Esophagus squamous epithelium (tissue), 5 donors: ENCODE measurements at places on chromosomes 2 and 18.
A peak's percentile ranks its signal among the peaks of the same experiment; 100 is the strongest.

- no peak for DNase-seq
Measured at GRCh38 chr2:160609346-160609745, 115.7 kb upstream of the RBMS1 start.

DNA sequence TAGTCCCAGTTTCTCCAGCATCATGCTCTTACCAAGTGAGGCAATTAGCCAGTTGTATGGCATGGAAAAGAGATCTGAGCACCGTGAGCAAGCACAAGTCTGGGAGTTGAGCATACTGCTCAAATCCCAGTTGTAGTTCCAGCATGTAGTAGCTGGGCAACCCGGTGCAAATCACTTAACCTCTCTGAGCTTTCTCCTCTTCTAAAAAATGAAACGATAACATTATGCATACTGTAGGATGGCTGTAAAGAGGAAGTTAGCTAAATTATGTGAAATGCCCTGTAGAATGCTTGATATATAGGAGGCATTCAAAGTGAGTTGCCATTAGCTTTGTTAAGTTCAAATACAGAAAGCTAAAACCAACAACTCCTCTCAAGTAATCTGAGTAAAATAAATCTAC lies 164.0 kb upstream of the ZEB2 start:
- DNase-seq: no peak

DNA sequence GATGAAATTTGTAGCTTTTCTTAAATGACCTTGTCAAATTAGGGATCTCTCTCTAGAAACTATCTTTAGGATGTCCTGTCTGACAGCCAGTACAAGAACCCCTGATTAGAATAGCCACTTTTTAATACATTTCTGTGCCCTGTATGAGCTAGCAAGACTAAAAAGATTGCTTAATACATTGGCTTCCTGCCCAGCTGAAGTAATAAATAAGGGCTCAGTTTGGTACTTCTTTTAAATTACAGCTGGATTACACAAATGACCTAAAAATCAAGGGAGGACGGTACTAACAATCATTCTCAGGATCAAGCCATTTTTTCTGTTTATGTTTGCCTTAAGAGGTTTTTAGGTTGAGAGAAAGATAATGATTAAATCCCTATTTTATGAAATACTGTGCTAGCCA lies 11.6 kb upstream of the OLA1 start:
- DNase-seq: no peak

DNA sequence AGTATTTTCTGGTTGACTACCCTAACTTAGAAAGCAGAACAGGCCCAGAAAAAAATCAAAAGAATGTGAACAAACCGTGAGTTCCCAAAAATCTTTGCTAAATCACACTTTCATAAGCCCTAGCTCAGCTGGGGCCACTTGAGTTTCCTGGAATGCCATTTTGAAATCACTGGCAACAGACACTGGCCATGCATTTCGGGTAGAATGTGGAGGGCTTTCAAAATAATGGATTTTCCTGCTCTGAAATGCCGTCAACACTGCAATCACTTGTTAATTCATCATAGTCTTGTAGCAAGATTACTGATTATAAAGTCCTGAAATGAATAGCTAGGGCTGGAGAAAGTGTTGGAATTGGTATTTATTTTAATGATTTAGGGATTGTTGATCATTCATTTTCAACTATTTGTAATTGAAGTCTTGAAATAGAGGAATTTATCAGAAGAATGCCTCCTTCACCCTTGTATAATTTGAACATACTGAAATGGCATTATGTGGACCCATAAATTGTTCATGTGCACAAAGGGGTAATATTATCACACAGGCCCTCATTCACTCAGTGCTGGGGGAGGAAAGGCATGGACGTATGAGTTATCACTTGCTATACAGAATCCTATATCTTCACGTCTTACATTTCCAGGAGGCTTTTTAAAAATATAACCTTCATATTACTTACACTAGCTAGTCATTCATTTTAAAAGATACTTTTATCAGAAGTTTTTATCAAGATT lies 134.8 kb downstream of the DTNA start:
- no peak for DNase-seq

- peak; percentile 84 for DNase-seq
Measured at GRCh38 chr2:218399391-218400166, at the start of gene CTDSP1. Gene CTDSP1 (plus strand): TSS chr2:218399868. CDS start chr2:218400091, 223 bp downstream.

- DNase-seq: no peak
Measured at GRCh38 chr2:106009096-106009495, 185.0 kb downstream of the UXS1 start.

DNA sequence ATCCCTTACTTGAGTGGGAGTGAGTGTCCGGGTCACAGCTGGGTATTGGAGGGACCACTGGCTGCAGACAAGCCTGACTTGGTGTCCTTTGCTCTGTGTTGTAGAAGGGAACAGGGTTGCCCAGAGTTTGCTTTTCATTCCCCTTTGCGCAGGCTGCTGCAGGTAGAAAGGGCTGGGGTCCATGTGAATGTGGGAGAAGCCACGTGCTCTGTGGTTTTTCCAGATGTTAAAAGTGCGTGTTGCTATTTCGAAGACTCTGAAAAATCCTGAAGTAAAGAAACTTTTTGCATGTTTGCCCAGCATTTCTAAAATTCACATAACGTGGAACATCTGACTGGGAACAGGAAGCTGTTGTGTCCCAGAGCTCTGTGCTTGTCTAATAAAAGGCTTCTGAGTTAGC lies 28.8 kb downstream of the GLI2 start:
- DNase-seq: no peak

- DNase-seq: no peak
Measured at GRCh38 chr2:164842624-164842966, 972 bp upstream of the COBLL1 start.

DNA sequence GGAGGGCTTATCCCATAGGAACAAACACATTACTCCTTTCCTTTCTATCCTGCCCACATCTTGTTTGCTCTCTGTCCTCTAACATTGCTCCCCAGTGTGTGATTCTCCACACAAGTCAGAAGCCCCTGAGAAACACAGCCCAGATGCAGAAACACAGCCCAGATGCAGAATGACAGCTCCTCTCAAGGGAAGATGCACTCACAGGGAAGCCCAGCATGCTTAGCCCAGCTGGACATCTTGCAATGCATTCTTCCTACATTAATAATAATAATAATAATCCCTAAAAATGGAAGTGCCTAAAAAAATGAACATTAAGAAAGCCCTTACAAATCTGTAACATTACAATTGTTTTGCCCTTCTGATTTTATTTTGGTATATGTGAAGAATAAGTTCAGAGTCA lies 172.1 kb downstream of the CBLN2 start:
- DNase-seq: no peak

DNA sequence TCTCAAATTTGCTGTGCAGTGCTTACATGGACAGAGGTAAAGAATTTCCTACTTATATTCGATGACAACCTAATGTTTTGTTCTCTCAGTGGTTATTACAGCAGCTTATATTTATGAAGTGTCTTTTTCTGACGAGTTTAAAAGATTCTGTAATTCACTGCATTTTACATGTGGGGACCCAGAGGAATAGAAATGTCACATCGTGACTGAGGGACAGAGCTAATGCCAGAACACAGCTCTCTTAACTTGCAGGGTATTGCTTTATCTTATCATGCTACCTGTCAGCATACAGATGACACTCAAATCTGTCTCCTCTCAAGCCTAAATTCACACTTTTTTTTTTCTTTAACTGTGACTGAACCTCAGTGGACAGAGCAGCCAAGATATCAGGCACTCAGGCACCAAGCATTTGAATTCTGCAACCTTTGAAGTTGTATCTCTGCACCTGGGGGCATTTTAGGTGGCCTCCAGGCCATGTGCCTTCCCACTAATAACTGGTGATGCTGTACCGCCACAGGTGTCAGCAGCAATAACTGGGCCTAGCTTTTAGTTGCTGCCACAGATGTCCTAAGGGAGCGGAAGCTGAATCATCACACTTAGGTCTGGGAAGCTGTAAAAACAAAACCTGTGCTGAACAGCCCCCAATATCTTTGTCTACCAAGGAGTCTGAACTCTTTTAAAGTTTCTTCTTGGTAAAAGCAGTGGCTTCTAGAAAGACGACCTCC lies 315.8 kb upstream of the NRP2 start:
- DNase-seq: no peak

GRCh38 chr2:131125195-131125757 lies 20.1 kb downstream of the PLEKHB2 start:
- no peak for DNase-seq

GRCh38 chr18:33900638-33901037 lies 322.6 kb downstream of the ASXL3 start:
- no peak for DNase-seq

DNA sequence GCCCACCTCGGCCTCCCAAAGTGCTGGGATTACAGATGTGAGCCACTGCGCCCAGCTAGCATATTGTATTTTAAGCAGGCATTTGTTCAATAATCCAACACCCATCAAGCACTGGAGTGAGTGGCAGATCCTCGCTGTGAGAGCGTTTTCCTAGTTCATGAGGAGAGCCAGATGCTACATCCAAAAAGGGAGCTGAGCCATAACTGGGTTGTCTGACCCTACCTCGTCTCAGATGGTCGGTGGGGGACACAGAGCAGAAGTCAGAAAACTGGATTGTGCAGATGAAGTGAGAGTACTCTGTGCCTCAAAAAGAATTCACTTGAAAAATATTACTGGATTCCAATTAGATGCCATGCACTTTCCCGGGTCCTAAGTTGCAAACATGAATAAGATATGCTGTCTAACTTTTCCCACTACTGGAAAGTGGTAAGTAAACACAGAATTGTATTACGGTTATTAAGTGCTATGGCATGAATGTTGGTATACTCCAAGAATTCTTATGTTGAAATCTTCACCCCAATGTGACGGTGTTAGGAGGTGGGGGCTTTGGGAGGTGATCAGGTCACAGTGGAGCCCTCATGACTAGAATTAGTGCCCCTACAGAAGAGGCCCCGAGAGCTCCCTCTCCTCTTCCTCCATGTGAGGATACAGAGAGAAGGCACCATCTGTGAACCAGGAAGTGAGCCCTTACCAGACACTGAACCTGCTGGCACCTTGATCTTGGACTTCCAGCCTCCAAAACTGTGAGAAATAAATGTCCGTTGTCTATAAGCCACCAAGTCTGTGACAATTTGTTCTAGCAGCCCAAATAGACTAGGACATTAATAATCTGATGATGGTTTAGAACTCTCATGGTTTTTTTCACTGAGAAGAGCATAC lies 21.5 kb downstream of the SOWAHC start:
- DNase-seq: no peak

- DNase-seq: no peak
Measured at GRCh38 chr2:30505500-30506180, 58.6 kb downstream of the LCLAT1 start.

GRCh38 chr2:101150306-101151145 lies 656 bp downstream of the TBC1D8 start:
- DNase-seq: no peak

DNA sequence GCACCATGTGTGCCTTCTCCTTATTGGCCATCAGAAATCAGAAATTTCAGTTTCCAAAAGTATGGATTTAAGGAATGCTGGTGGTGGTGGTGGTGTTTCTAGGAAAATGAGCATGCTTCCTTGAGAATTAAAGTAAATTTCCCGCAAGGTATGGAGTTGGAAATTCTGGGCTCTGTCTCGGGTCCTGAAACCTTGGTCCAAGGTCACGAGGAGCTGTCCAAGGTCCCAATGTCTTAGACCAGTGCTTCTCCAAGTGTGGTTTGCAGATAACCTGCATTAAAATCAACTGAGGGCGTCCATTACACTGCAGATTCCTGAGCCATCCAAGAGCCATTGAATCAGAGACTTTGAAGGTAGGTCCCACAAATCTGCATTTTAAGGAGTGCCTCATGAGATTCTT lies 210.9 kb upstream of the PKDCC start:
- DNase-seq: no peak

- no peak for DNase-seq
Measured at GRCh38 chr2:144834363-144834762, 314.4 kb upstream of the ZEB2 start.

- no peak for DNase-seq
Measured at GRCh38 chr2:170177950-170178781, at the start of gene MYO3B. Gene MYO3B (plus strand): TSS chr2:170178147. CDS start chr2:170178288, 141 bp downstream.

- DNase-seq: no peak
Measured at GRCh38 chr2:113965644-113966043, 75.8 kb downstream of the ACTR3 start.

DNA sequence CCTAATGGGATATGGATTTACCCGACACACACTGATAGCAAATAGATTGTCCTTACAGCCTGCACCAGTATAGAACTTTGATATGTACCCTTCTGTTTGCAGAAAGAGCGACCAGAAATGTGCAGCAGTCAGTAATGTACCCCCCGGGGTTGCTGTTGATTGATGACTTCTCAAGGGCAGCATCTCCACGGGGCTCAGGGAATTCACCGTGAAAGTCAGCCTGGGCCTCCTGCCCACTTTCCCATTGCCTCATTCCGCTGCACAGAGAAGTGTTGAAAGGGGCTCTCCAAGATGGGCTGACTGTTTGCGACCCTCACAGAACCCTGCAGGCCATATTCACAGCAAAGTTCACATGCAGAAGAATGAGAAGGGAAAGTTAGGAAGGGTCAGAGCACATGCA lies 241.3 kb downstream of the PRKCE start:
- no peak for DNase-seq

DNA sequence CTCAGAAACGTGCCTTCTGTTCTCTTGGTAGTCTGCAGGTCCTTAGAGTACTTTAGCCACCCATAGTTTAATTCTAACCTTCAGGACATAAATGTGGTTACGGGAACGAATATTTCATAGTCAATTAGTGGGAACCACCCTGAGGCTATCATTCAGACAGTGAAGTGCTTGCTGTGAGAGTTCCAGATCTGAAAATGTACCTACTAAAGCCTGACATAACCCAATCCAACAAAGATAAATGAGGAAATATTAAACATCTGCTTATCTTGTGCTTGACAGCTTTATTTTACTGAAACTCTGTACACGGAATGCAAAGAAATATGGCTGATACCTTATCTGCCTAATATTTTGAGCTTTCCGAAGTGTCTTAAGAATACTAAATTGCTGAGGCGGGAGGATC lies 43.0 kb downstream of the RAB27B start:
- DNase-seq: no peak

DNA sequence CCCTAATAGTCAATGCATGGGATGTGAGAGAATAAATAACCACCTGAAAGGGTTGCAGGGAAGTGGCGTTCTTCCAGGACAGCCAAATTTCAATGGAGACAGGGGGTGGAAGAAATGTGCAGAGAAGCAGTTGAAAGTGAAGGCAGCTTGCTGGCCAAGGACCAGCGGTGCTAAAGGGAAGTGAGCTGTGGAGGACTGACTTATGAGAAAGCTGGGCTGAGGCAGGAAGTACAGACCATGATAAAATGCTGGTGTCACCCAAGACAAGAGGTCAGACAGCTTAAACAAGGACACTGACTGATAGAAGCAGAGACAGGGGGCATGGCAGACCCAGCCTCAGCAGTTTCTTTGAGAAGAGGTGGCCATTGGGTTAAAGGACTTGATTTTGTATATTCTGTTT lies 106.7 kb downstream of the DTNB start:
- no peak for DNase-seq

GRCh38 chr2:239685556-239685955 lies 284.7 kb upstream of the HDAC4 start:
- no peak for DNase-seq
